ENCODE measurements at places on chromosomes 11 and 22.

DNA sequence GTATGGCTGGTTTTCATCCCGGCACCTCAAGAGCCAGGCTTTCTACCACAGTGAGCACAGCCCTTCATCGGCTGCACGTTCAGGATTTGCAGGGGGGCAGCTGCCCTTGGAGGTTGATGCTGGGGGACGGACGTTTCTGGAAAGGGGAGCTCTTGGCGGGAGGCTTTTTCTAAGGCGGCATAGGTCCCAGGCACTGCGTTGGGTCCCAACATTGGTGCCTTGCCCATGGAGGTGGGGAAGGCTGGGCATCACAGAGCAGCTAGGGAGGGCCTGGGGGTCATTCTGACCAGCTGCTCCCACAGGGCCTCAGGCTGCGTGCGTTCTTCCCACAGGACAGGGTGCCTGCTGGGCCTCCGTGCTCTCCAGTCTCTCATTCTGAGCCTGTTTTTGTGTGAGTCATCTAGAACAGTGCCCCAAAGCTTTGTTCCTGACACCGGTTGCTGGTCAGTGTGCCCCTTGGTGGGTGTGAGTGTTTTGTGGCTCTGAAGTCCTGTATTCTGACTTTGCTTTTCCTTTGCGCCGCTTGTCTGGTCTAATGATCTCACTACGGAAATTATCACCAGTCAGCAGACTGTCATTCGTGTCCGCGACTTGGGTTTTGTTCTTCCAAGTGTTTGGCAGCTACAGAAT, 275.9 kb downstream of the TBC1D22A start:
- DNase-seq: no peak

DNA sequence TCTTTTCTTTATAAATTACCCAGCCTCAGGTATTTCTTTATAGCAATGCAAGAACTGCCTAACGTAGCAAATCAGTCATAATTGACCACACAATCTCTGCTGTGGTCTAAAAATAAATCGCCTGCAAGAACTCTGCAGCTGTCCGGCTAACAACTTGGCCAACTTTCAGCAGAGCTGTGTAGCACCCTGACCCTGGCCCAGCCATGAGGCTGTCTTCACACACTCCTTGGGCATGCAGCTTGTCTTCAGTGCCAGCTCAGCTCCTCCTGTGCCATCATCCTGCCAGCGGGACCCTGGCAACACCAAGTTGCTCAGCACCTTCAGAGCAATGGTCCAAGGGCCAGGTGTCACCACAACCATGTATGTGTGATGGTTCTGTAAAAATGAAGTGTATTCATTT, 355.6 kb downstream of the OPCML start:
- no peak for DNase-seq

DNA sequence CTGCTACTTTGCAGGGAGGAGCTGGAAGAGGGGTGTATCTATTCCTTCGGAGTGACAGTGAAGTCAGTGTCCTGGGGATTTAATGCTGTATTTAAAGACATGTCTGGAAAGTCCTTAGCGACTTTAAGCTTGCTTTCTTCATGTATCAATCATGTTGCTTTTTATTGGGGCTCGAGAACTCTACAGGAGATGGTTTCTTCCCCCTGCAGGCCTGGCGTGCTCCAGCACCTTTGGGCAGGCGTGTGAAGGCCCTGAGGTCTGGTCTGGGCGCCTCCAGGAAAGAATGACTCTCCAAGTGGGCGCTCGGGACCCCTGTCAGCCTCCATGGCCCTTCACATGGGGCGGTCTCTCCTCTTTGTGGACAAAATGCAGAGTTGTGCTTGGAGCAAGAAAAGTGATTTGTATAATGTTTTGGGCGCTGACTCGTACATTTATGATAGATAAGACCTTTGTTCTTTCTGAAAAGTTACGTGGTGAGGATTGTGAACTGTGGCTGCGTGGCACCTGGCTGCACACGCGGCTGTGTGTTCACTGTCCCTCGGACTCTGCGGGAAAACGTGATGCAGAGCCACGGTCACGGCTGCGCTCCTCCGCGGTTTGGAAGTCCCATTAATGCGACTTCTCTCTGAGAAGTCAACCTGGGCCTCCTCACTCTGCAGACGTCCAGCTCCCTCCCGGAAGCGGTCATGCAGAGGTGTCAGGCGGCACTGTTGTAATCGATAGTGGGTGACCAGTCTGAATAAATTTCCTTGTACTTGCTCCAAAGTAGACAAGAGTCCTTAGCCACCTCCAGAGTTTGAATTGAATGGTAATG, 282.5 kb downstream of the TBC1D22A start:
- no peak for DNase-seq

DNA sequence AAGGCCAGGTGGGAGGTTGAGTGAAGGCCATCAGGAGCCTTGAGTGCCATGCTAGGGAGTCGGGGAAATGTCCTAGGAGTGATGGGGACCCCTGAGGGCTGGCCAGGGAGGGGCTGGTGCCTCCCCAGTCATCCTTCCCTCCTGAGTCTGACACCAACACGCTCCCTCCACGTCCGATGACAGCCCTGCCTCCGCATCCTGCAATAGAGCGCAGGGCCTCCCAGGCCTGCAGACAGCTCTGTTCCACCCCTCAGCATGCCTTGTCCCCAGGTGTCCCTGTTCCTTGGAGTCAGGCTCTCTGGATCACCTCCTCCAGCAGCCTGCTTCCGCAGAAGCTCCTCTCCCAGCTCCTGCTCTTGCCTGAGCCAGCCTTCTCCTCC, 3.1 kb downstream of the RAC2 start:
- DNase-seq: no peak

GRCh38 chr11:5303626-5304025, 1.9 kb upstream of the OR51B4 start:
- DNase-seq: no peak

DNA sequence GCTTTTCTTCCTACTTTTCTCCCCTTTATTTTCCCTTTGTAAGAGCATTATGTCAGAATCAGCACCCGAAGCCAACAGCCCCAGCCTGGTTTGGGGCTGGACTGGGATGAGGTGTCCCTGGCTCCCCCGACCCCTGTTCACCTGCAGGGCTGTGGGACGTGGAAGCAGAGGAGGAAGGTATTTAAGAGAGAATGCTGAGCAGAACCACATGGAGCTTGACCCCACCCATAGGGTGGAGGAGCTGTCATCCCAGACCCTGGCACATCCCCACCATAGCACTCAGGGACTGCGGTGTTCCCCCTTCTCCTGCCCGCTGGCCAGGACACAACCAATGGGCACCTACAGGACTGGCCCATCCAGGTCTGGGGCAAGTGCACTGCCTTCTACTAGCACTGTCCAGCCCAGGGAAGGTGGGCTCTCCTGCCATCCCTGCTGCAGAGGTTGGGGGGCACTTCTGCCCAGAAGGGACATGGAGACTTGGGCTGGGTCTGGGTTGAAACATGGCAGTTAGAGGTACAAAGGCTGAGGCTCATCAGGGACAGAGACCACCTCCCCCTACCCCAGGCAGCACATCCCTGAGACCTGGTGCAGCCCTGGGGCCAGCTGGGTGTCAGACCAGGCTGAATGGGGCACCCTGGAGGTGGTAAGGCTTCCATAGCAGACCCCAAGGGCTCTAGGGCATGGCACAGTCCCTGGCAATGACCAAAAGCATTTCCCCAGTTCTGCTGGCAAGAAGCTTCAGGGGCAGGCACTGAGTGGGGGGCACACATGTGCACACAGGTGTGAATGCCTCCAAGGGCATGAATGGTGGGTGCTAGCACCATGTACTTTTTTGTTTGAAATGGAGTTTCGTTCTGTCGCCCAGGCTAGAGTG, 19.7 kb downstream of the TANGO2 start:
- no peak for DNase-seq

- DNase-seq: no peak
Measured at GRCh38 chr11:74288161-74288560, 23.3 kb downstream of the P4HA3 start.

GRCh38 chr22:19824926-19825339, 29.7 kb downstream of the GNB1L start:
- no peak for DNase-seq

DNA sequence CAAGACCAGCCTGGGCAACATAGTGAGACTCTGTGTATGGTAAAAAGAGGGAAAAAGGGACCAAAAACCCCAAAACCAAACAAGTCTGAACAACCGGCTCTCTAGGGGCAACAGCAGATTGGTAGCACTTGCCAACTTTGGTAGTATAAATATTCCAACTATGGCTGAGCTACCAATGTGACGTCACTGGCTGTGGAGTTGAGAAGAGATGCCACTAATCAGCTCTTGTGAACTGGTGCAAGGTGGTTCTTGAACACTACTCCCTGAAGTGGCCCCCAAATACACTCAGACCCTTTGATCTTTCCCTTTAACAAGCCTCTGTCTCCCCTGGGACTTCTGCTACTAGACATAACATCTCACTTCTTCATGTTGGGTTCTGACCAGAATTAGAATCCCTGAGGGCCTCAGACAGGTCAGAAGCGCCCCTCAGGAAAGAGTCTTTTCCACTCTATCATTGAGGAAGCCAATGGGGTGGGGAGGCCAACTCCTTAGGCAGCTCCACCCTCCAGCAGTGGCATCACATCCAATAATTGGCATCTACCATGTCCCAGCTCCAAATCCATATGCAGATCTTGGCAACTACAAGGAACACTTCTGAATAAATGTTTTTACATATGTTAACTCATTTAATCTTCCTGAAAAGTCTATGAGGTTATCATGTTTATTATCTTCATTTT, 49.2 kb downstream of the RPL27A start:
- DNase-seq: no peak

GRCh38 chr11:579830-580601, 3.7 kb downstream of the PHRF1 start:
- no peak for DNase-seq

- DNase-seq: no peak
Measured at GRCh38 chr11:15794361-15795150, 561.8 kb downstream of the SOX6 start.

GRCh38 chr11:48066881-48067800, 86.8 kb downstream of the PTPRJ start:
- DNase-seq: no peak

- DNase-seq: no peak
Measured at GRCh38 chr11:95485115-95485900, 254.3 kb upstream of the SESN3 start.

DNA sequence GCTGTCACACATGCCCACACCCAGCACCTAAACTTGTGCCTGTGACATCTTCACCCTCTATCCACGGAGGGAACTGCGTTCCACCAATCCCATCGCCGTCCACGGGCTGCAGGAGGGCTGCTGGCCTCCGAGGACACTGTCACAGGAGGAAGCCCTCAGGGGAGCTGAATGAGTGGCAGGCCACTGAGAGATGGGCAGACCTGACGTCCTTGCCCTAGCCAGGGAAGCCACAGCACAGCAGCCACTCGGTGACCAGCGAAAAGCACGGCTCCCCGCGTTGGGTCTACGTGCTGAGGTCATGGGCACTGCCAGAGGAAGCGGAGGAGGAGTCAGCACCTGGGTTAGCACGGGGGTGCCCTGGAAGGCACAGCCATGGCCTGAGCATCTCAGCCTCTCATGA, 50.5 kb downstream of the IGSF9B start:
- no peak for DNase-seq

GRCh38 chr22:32203181-32204039, 1.5 kb downstream of the RFPL2 start:
- no peak for DNase-seq

DNA sequence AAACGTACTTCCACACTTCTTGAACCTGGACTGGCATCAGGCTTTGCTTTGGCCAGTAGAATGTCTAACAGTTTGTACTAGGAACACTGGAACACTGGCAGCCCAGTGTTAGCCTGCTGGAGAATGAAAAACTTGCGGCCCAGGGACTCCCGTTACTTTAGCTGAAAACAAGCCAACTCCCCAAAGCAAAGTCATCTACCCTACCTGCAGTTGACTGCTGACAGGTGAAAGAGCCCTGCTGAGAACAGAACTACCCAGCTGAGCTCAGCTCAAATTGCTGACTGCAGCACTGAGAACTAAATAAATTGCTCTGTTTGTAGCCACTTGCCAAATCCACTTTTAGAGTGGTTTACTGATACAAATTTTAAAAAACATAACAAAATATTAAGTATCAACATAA, 342.5 kb downstream of the LRRC4C start:
- no peak for DNase-seq

DNA sequence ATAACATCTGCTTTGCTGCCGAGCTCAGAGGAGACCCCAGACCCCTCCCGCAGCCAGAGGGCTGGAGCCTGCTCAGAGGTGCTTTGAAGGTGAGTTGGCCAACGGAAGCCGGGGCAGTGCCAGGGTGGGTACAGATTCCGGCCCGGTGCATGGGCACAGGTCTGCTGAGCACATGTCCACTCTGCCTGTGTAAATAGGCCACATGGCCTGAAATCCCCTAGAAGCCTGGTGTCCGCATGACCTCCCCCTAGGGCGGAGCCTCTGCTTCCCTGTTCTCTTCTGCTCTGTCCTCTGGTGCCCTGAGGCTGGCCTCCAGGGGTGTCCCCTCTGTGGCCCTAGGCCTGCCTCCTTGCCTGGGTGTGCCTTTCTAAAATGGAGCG, 19.6 kb upstream of the TXNRD2 start:
- no peak for DNase-seq

DNA sequence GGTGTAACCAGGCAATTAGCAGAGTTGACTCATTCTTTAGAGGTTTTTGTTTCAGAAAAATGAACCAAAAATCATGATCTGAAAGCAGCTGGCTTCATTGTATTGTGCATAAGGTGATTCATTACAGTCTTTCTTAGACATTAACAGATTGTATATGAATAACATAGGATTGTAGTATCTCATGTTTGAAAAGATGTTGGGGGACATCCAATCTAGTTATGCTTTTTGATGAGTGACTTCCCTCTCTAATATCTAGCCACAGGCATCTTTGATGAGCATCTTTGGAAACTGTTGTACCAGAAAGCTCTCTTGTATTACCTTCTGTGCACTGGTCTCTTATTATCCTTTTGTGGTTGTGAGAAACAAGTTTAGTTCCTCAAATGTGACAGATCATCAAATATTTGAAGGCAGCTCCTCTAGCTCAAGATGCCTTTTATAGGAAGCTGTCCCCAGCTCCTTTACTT, 8.3 kb downstream of the GRK3 start:
- no peak for DNase-seq

- no peak for DNase-seq
Measured at GRCh38 chr11:65917077-65917433, 1.8 kb downstream of the C11orf68 start.

Data from activated CD8-positive, alpha-beta memory T cell treated with anti-CD3 and anti-CD28 coated beads for 1 hour (primary cell).